Activated gamma-delta T cell treated with Interleukin-2 at 50 U/mL for 16 hours (primary cell): ENCODE measurements at places on chromosomes 7 and 10.

- no peak for DNase-seq
Measured at GRCh38 chr7:19728716-19729115, 19.9 kb upstream of the POLR1F start.

- DNase-seq = peak; percentile 55
Measured at GRCh38 chr7:159197066-159197975, 52.7 kb upstream of the VIPR2 start.

GRCh38 chr7:42039921-42040320 is 197.1 kb downstream of the GLI3 start:
- DNase-seq = no peak

DNA sequence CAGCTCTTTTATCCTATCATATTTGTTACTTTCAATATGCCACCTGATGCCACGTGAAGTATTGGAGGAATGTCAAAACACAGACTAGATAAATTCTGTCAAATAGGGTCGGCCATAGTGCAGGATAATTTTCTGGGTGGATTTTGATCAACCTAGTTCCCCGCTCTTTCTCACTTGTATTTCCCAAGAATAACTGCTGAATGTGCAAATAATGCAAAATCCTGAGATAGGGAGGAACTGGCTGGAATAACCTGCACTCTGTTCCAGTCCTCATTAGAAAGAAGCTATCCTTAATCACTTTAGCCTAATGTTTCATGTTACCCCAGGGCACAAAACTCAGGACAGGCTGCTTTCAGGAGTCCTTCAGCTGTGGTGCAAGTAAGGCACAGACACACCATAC is 33.9 kb downstream of the ZWINT start:
- no peak for DNase-seq

DNA sequence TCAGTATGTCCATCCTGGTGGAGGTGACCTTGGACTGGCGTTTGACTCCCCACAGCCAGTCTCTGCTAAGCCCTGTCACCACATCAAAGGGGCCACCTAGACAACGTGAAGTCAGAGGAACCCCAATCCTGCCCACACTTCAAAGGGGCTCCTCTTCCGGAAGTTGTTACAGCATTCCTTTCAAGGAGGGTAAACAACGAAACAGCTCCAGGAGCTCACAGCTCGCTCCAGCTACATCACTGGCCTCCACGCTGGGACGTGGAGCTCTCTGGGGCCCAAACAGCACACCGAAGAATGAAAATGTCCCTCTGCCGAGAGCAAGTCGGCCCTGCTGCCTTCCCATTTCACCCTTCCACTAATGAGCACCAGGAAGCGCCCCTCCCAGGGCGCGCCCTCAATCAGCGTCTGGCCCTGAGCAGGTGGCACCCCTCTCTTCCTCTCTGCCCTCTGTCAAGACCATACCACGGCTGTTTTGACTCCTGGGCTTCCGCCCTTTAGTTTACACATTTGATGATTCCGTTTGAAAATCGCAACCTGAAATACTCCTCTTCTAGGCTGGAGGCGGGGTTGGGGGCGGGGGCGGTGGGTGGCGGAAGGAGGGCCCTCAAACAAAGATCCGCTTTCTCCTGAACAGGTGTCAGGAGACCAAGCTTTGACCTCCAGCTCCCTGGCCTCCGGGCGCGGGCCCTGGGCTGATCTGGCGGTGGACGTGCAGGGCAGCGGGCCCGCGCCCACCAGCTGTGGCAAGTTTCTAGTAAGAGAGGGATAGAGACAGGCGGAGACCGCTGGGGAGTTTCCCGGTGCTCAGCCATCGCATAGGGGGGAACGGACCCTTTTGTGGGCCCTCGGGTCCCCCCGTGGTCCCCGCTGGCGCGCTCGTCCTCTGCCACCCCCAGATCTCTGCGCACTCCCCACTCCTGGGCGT is 53.1 kb upstream of the KDM7A start:
- peak; percentile 74 for DNase-seq

GRCh38 chr7:19752020-19752419 is 21.4 kb downstream of the TMEM196 start:
- DNase-seq = no peak
